ENCODE measurements at places on chromosomes 16 and 17.

GRCh38 chr16:74922150-74923138 lies 62.5 kb downstream of the WDR59 start:
- DNase-seq = no peak

DNA sequence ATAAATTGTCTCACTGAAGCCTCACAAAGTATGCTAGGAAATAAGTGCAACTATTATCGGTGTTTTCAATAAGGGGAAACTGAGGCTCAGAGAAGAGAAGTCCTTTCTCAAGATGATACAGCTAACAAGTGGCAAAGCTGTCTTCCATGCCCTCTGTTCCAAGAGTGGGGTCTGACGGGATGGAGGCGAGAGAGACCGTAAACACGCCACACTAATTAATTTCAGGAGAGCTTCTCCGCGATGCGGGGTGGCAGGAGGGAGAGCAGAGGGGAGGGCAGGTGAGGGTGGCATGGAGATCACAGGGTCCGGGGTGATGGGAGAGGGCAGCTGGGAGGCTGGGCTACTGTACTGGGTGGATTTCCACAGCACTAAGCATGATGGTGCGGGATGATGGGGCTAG lies 80.3 kb downstream of the MYH11 start:
- DNase-seq = no peak

DNA sequence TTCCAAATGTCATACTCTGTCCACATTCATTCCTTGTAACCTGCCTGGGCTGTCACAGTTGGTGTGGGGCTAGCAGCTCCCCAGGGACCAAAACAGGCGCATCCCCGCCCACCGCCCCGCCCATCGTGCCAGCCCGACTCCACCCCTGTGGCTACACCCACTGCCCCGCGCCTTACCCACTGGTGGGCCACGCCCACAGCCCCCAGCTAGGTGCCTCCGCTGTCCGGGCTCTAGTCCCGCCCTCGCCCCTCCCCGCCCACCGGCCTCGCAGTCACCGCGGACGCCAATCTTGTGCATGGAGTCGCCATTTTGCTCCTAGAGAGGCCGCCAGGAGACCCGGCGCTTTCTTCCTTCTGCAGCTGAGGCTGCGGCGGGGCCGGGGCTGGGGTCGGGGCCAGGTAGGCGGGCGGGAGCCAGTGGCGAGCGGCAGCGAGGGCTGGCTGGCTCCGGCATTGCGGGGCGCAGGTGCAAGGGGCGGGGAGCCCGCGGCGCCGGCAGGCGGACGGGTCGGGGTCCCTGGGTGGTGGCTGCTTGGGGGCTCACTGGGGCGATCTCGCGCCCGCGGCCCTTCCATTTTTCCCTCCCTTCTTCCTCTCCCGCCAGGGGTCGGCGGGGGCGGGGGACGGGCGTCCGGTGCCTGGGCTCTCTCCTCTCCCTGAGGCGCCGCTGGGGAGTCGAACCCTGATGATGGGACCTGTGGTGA lies at the start of gene PRPSAP2:
PRPSAP2 (plus strand) TSS at position 268 of the 703 bp plus-strand sequence. CDS start 7,703 bp downstream, outside the sequence.
- peak; percentile 98 for DNase-seq

DNA sequence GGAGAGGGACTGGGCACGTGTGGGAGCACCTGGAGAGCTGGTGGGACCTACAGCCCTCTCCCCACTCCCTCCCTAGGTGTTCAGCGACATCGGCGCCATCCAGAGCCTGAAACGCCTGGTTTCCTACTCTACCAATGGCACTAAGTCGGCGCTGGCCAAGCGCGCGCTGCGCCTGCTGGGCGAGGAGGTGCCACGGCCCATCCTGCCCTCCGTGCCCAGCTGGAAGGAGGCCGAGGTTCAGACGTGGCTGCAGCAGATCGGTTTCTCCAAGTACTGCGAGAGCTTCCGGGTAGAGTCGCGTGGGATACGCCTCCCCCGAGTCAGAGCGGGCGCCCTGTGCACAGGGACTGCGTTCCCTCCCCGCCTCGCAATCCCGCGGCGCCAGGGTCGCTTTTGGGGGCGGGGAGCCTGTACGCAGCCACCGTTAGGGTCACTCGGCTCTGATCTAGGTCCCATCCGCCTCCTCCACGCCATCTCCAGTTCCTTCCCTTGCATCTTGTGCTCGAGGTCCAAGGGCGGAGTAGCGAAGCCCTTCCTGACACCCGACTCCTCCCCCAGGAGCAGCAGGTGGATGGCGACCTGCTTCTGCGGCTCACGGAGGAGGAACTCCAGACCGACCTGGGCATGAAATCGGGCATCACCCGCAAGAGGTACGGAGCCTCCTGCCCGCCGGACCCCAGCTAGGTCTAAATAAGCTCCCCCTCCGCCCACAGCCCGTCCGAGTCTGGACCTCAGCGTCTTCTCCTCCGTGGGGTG lies 13.0 kb downstream of the SARM1 start:
- peak; percentile 87 for DNase-seq

- no peak for DNase-seq
Measured at GRCh38 chr16:65426484-65426883, 304.6 kb upstream of the CDH11 start.

- DNase-seq = no peak
Measured at GRCh38 chr16:67115639-67116038, 5.9 kb downstream of the PHAF1 start.

Measured in activated effector memory CD4-positive, alpha-beta T cell treated with anti-CD3 and anti-CD28 coated beads, Interleukin-2, amount 50 U/mL, for 16 hours (primary cell).